CD8-positive, alpha-beta memory T cell (primary cell): ENCODE measurements at places on chromosomes 7 and 10. TPM values are rescaled to one million over a fixed set of nuclear protein-coding genes. Genes with fewer than 3 reads are reported as not detected.

Gene FHIP2A
- total RNA-seq = 23.2 TPM

Gene CDH23
- 0.78 TPM for total RNA-seq

Gene ATP6V0A4
- not detected for total RNA-seq

Gene RSU1
- total RNA-seq = 66.4 TPM

Gene EPHA1
- 3.1 TPM for total RNA-seq

Gene C10orf143
- 5.7 TPM for total RNA-seq

Gene SLC13A4
- total RNA-seq = not detected

Gene MYO3A
- not detected for total RNA-seq

Gene TRIM73
- total RNA-seq = 4.7 TPM

DNA sequence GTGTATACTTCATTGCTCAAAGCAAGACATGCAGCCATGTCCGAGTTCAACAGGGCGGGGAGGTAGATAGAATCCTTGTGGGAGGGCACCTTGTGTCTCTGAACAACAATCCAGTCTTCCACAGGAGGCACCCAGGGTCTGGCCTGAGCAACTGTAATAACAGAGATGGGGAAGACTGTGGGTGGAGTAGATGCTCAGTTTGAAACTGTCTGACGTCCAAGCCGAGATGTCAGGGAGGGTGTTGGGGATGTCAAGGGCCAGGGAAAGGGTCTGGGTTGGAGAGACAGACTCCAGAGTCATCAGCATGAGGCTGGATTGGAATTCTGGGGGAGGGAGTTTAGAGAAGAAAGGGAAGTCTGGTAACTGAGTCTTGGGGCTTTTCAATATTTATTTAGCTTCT lies 88.0 kb downstream of the FANK1 start:
- no peak overlapping the region for H3K27ac ChIP-seq
- H3K36me3 ChIP-seq = no peaks in the 10 kb centered on the region
- no peak overlapping the region for H3K4me3 ChIP-seq
- DNase-seq = no peak

- H3K27me3 ChIP-seq = no peaks in the 10 kb centered on the region
- H3K4me3 ChIP-seq = no peak overlapping the region
- H3K4me1 ChIP-seq = peaks cover 13% of the 10 kb centered on the region
- no peaks in the 10 kb centered on the region for H3K36me3 ChIP-seq
- no peak for DNase-seq
Observed at GRCh38 chr10:114810926-114811325, 10.7 kb upstream of the FHIP2A start.

DNA sequence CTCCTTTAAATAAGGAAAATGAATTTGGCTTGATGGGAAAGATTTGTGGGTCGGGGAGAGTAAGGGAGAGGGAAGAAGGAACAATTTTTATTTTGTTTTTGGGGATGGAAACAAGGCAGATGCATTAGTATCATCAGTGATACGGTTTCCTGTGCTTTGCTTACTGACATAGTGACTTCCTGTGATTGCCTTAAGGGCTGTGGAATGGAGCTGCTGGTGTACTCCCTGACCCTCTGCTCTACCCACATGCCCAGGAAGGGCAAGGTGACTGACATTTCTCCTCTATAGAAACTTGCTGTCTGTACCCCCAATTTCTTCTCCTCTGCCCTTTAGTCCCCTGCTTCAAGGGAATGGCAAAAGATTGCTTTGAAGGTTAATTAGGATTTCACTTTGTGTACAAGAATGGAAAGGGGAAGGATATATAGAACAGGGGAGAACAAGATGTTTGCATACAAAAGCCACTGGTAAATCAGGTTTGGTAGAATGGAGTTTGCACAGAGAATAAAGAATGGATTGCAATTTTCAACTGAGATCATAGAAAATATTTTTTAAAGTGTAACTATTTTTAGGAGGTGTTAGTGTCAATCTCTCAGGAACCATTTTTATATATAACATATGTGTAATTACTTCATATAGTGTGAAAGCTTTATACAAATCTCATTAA lies 129.0 kb upstream of the AGR3 start:
- no peak overlapping the region for H3K27ac ChIP-seq
- H3K4me1 ChIP-seq = no peaks in the 10 kb centered on the region
- no peaks in the 10 kb centered on the region for H3K36me3 ChIP-seq
- DNase-seq = no peak
- no peaks in the 10 kb centered on the region for H3K27me3 ChIP-seq
- H3K4me3 ChIP-seq = no peak overlapping the region

DNA sequence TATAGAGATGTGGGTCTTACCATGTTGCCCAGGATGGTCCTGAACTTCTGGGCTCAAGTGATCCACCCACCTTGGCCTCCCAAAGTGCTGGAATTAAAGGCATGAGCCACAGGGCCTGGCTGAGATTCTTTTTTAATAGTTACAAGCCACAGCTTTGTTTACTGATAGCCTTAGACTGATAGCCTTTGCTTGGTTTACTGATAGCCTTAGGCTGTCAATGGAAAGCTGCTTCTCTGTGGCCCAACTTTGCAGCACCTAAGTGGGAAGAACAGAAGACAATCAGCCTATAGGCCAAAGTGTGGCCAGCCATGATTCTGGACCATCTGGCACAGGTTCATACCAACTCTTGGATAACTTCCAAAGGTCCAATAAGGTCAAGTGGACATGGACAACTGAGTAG lies 24.1 kb upstream of the CDCA7L start:
- no peaks in the 10 kb centered on the region for H3K27me3 ChIP-seq
- no peak overlapping the region for H3K4me3 ChIP-seq
- H3K4me1 ChIP-seq = no peaks in the 10 kb centered on the region
- H3K27ac ChIP-seq = no peak overlapping the region
- H3K36me3 ChIP-seq = no peaks in the 10 kb centered on the region

GRCh38 chr7:133050200-133050995 lies 31.5 kb downstream of the CHCHD3 start:
- H3K4me3 ChIP-seq = no peak overlapping the region
- no peak for DNase-seq
- H3K36me3 ChIP-seq = no peaks in the 10 kb centered on the region
- H3K27me3 ChIP-seq = no peaks in the 10 kb centered on the region
- no peaks in the 10 kb centered on the region for H3K4me1 ChIP-seq

GRCh38 chr10:13001041-13001886 lies at the start of gene CCDC3:
Gene CCDC3 (minus strand): TSS chr10:13001713. CDS start chr10:13001570, 143 bp downstream.
- no peaks in the 10 kb centered on the region for H3K4me1 ChIP-seq
- peaks cover 4% of the 10 kb centered on the region for H3K27me3 ChIP-seq
- no peak for DNase-seq
- no peak within 1 kb of the TSS for H3K27ac ChIP-seq
- no peaks in the 10 kb centered on the region for H3K36me3 ChIP-seq
- H3K4me3 ChIP-seq = no peak within 1 kb of the TSS

- no peak overlapping the region for H3K27ac ChIP-seq
- peaks cover 26% of the 10 kb centered on the region for H3K4me1 ChIP-seq
- no peaks in the 10 kb centered on the region for H3K36me3 ChIP-seq
- no peaks in the 10 kb centered on the region for H3K27me3 ChIP-seq
- H3K4me3 ChIP-seq = no peak overlapping the region
- no peak for DNase-seq
Observed at GRCh38 chr10:113965683-113966082, 78.0 kb upstream of the ADRB1 start.

DNA sequence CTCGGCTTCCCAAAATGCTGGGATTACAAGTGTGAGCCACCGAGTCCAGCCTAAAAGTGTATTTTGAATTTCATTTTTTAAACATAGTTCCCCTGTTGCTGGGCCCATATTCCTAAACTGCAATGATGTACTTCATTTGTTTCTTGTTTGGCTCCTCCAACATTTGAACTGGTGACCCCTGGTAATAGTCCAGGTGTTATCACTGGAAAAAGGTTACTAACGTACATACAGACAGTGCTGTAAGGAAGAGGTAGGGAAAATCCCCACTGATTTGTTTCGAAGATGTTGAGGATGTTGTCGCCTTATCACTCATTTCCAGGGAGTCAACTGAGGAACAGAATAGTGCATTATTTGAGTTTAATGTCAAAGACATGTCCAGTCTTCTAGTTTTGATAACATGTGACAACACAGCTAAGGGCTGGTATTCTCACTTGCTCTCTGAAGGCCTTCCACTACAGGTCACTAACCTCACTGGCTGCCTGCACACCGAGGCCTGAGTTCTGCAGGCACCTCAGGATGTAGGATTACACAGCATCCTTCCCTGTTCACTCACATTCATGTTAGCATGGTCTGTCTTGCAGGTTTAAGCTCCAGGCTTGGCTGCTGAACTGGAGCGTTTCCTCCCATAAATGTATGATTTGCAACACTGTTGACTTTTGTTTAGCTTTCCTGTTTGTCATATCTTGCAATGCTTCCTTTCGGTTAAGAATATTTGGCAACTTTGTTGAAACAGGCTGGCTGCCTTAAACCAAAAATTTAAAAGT lies 362.8 kb downstream of the INHBA start:
- H3K4me3 ChIP-seq = no peak overlapping the region
- DNase-seq = no peak
- no peaks in the 10 kb centered on the region for H3K27me3 ChIP-seq
- H3K27ac ChIP-seq = no peak overlapping the region
- H3K36me3 ChIP-seq = no peaks in the 10 kb centered on the region

GRCh38 chr10:118867768-118868167 lies 113.0 kb upstream of the CACUL1 start:
- no peak for DNase-seq
- H3K36me3 ChIP-seq = no peaks in the 10 kb centered on the region
- H3K27me3 ChIP-seq = peaks cover 5% of the 10 kb centered on the region
- H3K27ac ChIP-seq = no peak overlapping the region
- H3K4me3 ChIP-seq = no peak overlapping the region

GRCh38 chr7:159051916-159052315 lies 92.8 kb downstream of the VIPR2 start:
- no peak overlapping the region for H3K27ac ChIP-seq
- no peaks in the 10 kb centered on the region for H3K36me3 ChIP-seq
- H3K4me3 ChIP-seq = no peak overlapping the region

GRCh38 chr10:124266468-124267230 lies 152.1 kb downstream of the OAT start:
- H3K36me3 ChIP-seq = no peaks in the 10 kb centered on the region
- H3K4me1 ChIP-seq = no peaks in the 10 kb centered on the region
- H3K27ac ChIP-seq = no peak overlapping the region
- DNase-seq = no peak
- no peaks in the 10 kb centered on the region for H3K27me3 ChIP-seq

- no peak for DNase-seq
- H3K27me3 ChIP-seq = no peaks in the 10 kb centered on the region
- no peak overlapping the region for H3K27ac ChIP-seq
- H3K4me3 ChIP-seq = no peak overlapping the region
- no peaks in the 10 kb centered on the region for H3K4me1 ChIP-seq
Observed at GRCh38 chr10:57186201-57186600, 825.1 kb upstream of the ZWINT start.

DNA sequence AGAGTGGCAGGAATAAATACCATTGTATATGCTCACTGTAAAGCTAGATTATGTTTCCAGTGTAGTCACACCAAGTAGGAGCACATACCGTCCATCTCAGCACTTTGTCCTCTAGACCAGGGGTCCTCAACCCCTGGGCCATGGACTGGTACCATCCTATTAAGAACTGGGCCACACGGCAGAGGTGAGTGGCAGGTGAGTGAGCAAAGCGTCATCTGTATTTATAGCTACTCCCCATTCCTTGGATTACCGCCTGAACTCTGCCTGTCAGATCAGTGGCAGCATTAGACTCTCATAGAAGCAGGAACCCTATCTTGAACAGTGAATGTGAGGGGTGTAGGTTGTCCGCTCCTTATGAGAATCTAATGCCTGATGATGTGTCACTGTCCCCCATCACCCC lies 735.3 kb downstream of the MAGI2 start:
- H3K36me3 ChIP-seq = no peaks in the 10 kb centered on the region
- H3K27ac ChIP-seq = no peak overlapping the region
- no peaks in the 10 kb centered on the region for H3K4me1 ChIP-seq
- no peak for DNase-seq
- no peak overlapping the region for H3K4me3 ChIP-seq

- no peaks in the 10 kb centered on the region for H3K4me1 ChIP-seq
- H3K4me3 ChIP-seq = no peak overlapping the region
- H3K36me3 ChIP-seq = no peaks in the 10 kb centered on the region
- H3K27me3 ChIP-seq = no peaks in the 10 kb centered on the region
- H3K27ac ChIP-seq = no peak overlapping the region
- no peak for DNase-seq
Observed at GRCh38 chr7:22386206-22386858, 29.4 kb upstream of the RAPGEF5 start.

DNA sequence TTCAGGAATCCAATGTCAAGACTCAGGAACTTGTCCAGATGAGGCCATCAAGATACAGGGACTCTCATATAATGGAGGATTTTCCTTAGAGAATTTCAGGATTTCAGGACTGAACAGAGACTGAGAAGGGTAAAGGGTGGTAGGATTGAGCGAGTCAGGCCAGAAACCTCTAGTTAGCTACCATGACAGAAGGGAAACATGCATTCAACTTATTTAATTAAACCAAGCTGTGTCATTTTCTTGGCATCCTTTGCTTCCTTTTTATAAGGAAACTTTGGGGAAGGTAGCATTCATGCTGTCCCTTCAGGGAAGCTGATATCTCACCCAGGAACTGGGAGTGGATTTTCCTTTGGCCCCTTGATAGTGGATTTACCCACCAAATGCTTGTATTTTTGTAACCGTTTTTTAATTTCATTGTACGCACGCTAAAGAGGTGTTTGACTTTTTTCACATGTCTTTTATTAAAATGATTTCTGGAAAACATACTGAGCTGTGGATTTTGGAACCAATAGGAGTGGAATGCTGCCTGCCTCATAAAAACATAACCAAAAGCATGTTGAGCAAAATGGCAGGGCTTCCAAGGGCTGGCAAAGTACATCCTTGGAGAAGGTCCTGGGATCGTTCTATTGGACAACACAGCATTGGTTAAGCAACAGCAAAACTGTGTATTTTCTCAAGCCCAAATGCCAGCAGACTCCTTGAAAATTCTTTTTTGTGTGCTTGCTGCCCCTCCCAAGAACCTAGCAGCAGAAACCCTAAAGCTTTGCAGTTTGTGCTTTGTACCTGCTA lies 104.5 kb downstream of the CXCL12 start:
- no peaks in the 10 kb centered on the region for H3K36me3 ChIP-seq
- DNase-seq = no peak
- H3K4me3 ChIP-seq = no peak overlapping the region
- H3K27ac ChIP-seq = no peak overlapping the region
- no peaks in the 10 kb centered on the region for H3K27me3 ChIP-seq
- no peaks in the 10 kb centered on the region for H3K4me1 ChIP-seq

DNA sequence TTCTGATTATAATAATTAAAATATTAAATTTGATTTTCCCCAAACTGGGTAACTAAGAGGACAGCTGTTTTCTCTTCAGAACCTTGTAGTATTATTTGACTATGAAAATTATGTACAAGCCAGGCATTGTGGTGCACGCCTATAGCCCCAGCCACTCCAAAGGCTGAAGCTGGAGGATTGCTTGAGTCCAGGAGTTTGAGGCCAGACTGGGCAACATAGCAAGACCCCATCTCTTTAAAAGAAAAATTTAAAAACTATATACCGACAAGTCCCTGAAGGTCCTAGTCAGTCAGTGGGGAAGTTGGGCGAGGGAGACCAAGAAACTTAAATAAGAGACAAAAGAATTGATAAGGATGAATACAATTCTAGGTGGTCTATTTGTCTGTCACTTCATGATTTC lies 27.1 kb upstream of the UBE2D1 start:
- DNase-seq = no peak
- no peaks in the 10 kb centered on the region for H3K36me3 ChIP-seq
- no peaks in the 10 kb centered on the region for H3K4me1 ChIP-seq
- H3K4me3 ChIP-seq = no peak overlapping the region
- H3K27ac ChIP-seq = no peak overlapping the region
- peaks cover 5% of the 10 kb centered on the region for H3K27me3 ChIP-seq

- no peaks in the 10 kb centered on the region for H3K27me3 ChIP-seq
- no peak overlapping the region for H3K4me3 ChIP-seq
- DNase-seq = no peak
- H3K27ac ChIP-seq = no peak overlapping the region
- no peaks in the 10 kb centered on the region for H3K4me1 ChIP-seq
- no peaks in the 10 kb centered on the region for H3K36me3 ChIP-seq
Observed at GRCh38 chr7:47253650-47254080, 328.2 kb downstream of the TNS3 start.
